ENCODE measurements at places on chromosomes 6 and 20.

DNA sequence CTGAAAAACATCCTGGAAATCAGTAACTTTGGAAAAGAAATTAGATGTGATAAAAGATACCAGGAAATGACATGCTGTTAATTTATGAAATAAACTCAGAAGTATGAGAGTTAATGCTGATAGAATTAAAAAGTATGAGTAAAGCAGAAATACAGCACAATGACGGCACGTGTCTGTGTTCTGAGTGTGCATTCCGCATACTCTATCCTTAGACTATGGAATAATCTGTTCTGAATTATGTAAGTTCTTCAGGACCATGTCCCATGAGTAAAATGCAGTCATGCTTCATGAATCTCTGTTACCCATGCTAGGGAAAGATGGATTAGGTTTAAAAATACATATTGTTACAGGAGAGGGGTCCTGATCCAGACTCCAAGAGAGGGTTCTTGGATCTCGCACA lies 21.7 kb downstream of the HECA start:
- DNase-seq: no peak

DNA sequence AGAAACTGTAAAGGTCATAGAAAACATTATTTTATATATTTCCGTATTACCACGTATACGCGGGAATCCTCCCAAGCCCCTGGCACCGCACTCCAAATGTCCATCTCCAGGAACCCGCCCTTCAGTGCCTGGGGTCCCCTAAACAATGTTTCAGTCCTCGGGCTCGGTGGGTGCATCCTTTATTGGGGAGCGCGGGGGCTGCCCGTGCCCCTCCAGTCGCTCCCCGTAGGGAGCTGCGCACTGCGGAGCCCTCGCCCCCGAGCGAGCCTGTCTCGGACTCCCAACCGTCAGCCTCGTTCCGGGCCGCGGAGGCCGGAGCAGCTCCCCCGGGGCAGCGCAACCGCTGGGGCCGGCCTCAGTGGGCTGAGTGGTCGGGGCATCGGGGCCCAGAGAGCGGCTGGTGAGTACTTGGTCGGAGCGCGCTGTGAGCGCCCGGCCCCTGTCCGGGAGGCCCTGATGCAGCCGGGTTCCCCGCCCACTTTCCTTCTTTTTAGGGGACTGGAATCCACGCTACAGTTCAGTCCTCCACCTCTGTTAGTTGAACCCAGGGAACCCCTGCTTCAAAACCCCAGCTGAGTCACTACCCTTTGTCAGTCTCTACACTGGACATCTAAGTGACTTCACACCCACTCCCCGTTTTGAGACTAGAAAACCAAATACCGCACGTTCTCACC lies at the start of gene DNAH8:
TSS of gene DNAH8 (plus strand) at position 296 of the 674 bp plus-strand sequence. CDS start 7,499 bp downstream, outside the sequence.
- DNase-seq: no peak

- DNase-seq: no peak
Observed at GRCh38 chr6:106079961-106080762, 6.0 kb upstream of the PRDM1 start.

GRCh38 chr6:16769131-16769985 lies 8.1 kb upstream of the ATXN1 start:
- DNase-seq: peak; percentile 78

- DNase-seq: no peak
Observed at GRCh38 chr20:52270001-52270606, 78.5 kb upstream of the ZFP64 start.

Data from mesenchymal stem cell (in vitro differentiated cells and primary cell).